ENCODE measurements at places on chromosomes 4 and X. TPM values are rescaled to one million over a fixed set of nuclear protein-coding genes. Genes with fewer than 3 reads are reported as not detected.
A peak's percentile ranks its signal among the peaks of the same experiment; 100 is the strongest.

- peaks cover 4% of the 10 kb centered on the region for H3K27me3 ChIP-seq
- DNase-seq = peak; percentile 23
- no peak overlapping the region for H3K4me3 ChIP-seq
- H3K36me3 ChIP-seq = no peaks in the 10 kb centered on the region
- H3K27ac ChIP-seq = no peak overlapping the region
These were observed 20.5 kb downstream of the SLC25A5 start for GRCh38 chrX:119488749-119489148.

- peaks cover 2% of the 10 kb centered on the region for H3K27me3 ChIP-seq
- H3K36me3 ChIP-seq = no peaks in the 10 kb centered on the region
- no peak overlapping the region for H3K4me3 ChIP-seq
- H3K4me1 ChIP-seq = peaks cover 5% of the 10 kb centered on the region
- H3K27ac ChIP-seq = no peak overlapping the region
These were observed 29.3 kb upstream of the GPR101 start for GRCh38 chrX:137062915-137063617.

DNA sequence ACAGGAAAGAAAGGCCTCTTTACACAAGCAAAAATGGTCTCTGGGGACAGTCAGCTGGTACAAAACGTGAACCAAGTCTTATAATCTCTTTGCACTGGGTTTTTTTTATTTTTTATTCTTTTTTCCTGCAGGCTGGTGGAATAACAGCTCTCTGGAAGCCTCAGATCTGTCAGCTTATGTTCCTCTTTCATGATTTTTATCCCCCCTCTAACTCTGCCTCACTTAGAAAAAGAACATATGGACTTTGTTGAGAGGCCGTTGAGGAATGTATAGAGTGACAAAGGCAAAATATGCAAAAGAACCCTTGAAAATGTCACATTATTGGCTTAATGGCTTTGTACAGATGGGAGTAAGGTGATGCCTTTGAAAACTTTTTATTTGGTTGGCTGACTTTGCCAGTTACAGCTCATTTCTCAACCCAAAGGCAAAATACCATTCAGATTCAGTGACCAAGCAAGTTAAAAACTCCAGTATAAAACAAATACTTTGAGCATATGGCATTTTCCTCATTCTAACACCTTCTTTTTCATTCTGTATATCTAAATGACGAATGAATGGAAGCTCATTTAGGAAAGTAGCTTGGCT lies 111.1 kb downstream of the RNF150 start:
- DNase-seq = no peak
- H3K36me3 ChIP-seq = no peaks in the 10 kb centered on the region
- no peaks in the 10 kb centered on the region for H3K27me3 ChIP-seq
- no peak overlapping the region for H3K27ac ChIP-seq
- H3K4me1 ChIP-seq = peaks cover 5% of the 10 kb centered on the region

DNA sequence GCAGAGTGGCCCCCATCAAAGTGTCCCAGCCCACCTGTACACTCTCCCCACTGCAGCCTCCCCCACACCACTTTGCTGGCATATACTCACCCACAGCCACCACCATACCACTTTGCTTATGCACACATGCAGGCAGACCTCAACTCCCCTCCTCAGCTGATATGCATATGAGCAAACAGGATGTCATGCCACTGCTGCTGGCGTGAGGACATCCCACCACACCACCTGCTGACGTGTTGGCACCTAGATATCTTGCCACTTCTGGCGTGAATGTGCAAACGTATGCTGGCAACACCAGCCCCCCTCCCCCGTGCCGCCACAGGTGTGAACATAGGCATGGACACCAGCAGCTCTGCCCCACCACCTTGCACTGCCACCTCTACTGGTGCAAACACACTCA lies 22.4 kb upstream of the MAGEA8 start:
- no peak overlapping the region for H3K27ac ChIP-seq
- no peak overlapping the region for H3K4me3 ChIP-seq
- H3K36me3 ChIP-seq = peaks cover 4% of the 10 kb centered on the region
- no peaks in the 10 kb centered on the region for H3K4me1 ChIP-seq
- DNase-seq = no peak

- H3K4me3 ChIP-seq = peak overlapping the region; percentile 91
- peaks cover 6% of the 10 kb centered on the region for H3K36me3 ChIP-seq
- peak overlapping the region; percentile 80 for H3K27ac ChIP-seq
- peaks cover 34% of the 10 kb centered on the region for H3K4me1 ChIP-seq
- peak; percentile 75 for DNase-seq
These were observed 2.3 kb downstream of the ZNF827 start for GRCh38 chr4:145936142-145936996.

Gene PRDM5
- total RNA-seq = 17.0 TPM

Gene ARHGEF38
- total RNA-seq = not detected

Gene BEX5
- total RNA-seq = 45.4 TPM

Gene SMS
- total RNA-seq = 161 TPM

Gene ZFP42
- 2.1 TPM for total RNA-seq
